ENCODE measurements at places on chromosomes 1 and 21. TPM values are rescaled to one million over a fixed set of nuclear protein-coding genes. Genes with fewer than 3 reads are reported as not detected.
A peak's percentile ranks its signal among the peaks of the same experiment; 100 is the strongest.

- H3K27me3 ChIP-seq = no peaks in the 10 kb centered on the region
- peaks cover 63% of the 10 kb centered on the region for H3K4me1 ChIP-seq
- no peak overlapping the region for H3K4me3 ChIP-seq
- no peak overlapping the region for H3K27ac ChIP-seq
Observed at GRCh38 chr1:206690516-206690915, 5.8 kb downstream of the MAPKAPK2 start.

The CFAP74 gene
- total RNA-seq = 0.18 TPM

DNA sequence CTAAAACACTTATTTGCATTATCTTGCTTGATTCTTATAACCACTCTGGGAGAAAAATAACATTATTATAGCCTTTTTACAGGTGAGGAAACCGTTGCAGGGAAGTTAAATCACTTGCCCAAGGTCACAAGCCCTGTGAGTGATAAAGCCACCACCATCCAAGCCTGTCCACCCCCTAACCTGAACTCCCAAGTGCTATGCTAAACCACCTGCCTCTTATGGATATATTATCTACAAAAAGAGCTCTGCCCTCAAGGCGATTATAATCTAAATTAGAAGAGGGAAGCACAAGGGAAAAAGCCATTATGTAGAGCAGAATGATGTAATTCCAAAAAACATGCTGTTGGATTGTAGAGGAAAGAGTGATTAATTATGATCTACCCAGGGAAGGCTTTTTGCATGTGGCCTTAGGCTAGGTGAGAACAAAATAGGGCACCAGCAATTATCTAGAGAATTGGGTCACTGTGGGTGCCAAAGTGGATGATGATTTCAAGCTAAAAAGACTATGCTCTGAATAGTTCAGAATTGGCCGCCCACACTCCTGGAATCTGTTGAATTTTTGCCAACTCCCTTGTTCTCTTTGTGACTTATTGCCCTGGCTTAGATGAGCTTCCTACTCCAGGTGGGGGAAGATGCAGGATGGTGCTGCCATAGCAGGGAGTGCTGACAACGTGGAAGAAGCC is 205.3 kb downstream of the FGGY start:
- H3K4me3 ChIP-seq = no peak overlapping the region
- peak overlapping the region; percentile 60 for H3K27ac ChIP-seq
- H3K4me1 ChIP-seq = peaks cover 83% of the 10 kb centered on the region
- H3K27me3 ChIP-seq = no peaks in the 10 kb centered on the region
- no peaks in the 10 kb centered on the region for H3K36me3 ChIP-seq

GRCh38 chr1:109573785-109574184 is 25.4 kb downstream of the GNAI3 start:
- peaks cover 13% of the 10 kb centered on the region for H3K36me3 ChIP-seq
- no peak overlapping the region for H3K27ac ChIP-seq
- no peak for DNase-seq
- H3K4me1 ChIP-seq = no peaks in the 10 kb centered on the region
- H3K4me3 ChIP-seq = no peak overlapping the region
- no peaks in the 10 kb centered on the region for H3K27me3 ChIP-seq

The CLIC6 gene
- 1.7 TPM for total RNA-seq

DNA sequence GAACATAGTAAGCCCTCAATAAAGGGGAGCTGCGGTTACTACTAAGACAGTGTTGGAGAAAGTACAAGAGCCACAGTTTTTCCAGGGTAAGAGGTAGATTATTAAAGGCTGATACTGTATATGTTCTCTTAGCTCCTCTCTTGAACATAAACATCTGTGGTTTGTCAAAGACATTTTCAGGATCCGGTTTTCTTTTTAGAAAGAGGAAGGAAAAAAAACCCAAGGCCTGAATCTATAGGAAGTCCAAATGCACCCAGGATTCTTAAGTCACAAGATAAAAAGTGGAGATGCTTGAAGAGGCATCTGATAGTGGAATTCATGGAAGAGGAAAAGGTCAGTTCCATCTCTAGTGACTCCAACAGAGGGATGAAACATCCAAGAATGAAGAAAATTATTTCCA is 24.6 kb upstream of the SLC45A3 start:
- DNase-seq = no peak
- no peaks in the 10 kb centered on the region for H3K27me3 ChIP-seq
- no peak overlapping the region for H3K4me3 ChIP-seq
- H3K36me3 ChIP-seq = peaks cover 11% of the 10 kb centered on the region
- H3K27ac ChIP-seq = peak overlapping the region; percentile 43

The RGS1 gene
- total RNA-seq = not detected

DNA sequence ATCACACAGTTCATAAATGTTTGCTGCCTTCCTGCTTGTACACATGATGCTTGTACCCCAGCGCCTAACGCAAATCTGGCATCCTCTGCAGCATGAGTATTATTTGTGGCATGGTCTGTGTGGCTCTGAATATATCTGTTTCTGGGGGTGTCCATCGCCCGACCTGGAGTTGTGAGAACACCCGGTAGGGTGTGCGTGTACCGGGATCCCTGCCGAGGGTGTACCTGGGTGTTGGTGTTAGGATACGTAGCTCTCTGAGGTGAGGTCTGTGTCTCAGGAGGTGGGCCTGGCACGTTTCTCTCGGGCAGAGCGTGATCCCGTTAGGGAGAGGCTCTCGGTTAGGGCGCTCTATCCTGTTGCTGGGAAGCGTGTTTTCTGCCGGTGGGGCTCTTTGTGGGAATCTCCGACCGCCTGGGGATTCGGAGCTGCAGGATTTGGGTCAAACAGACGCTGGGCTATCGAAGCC is 10.4 kb upstream of the CDC20 start:
- DNase-seq = no peak
- H3K4me1 ChIP-seq = peaks cover 13% of the 10 kb centered on the region
- peaks cover 3% of the 10 kb centered on the region for H3K27me3 ChIP-seq
- H3K36me3 ChIP-seq = no peaks in the 10 kb centered on the region
- peak overlapping the region; percentile 37 for H3K27ac ChIP-seq

- peaks cover 21% of the 10 kb centered on the region for H3K4me1 ChIP-seq
- no peak for DNase-seq
- H3K27ac ChIP-seq = no peak overlapping the region
Observed at GRCh38 chr1:116990612-116991151, 10.9 kb upstream of the CD101 start.

The PLA2G2F gene
- total RNA-seq = not detected

The PGD gene
- 167 TPM for total RNA-seq

GRCh38 chr1:9601942-9602793 is 13.5 kb downstream of the TMEM201 start:
- no peak for DNase-seq
- peaks cover 2% of the 10 kb centered on the region for H3K36me3 ChIP-seq
- no peaks in the 10 kb centered on the region for H3K27me3 ChIP-seq

DNA sequence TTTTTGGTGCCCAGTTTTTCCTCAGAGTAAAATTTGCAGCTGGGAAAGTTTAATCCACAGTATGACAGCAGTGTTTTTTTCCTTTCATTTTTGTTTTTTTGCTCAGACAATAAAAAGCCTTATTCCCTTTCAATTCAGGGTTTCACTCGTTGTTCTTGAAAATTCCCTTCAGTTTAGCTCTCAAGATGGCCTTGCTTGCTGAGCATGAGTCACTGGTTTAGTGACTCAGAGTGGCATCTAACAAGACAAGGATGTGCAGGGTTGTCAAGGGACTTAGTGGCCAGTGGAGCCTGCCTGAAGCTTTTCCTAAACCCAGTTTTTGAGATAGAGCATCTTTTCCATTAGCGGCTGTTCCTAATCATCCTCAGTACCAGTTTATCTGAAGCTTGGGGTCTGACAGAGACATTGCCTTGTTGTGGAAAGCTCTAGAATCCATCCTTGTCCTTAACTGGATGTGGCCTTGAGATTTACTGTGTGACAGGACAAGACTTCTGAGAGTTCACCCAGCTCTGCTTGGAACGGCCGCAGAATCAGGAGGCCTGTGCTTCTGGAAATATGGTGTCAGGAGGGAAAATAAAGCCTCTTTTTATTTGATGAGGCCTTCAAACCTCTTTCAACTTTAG is 48.4 kb upstream of the DNAJC6 start:
- no peak overlapping the region for H3K27ac ChIP-seq
- DNase-seq = no peak
- peaks cover 23% of the 10 kb centered on the region for H3K4me1 ChIP-seq
- H3K36me3 ChIP-seq = no peaks in the 10 kb centered on the region
- H3K27me3 ChIP-seq = no peaks in the 10 kb centered on the region

The CFHR4 gene
- not detected for total RNA-seq

The SMIM11 gene
- total RNA-seq = 16.9 TPM

GRCh38 chr1:25809929-25810328 is 9.8 kb upstream of the MTFR1L start:
- no peaks in the 10 kb centered on the region for H3K4me1 ChIP-seq
- peaks cover 12% of the 10 kb centered on the region for H3K36me3 ChIP-seq
- no peak overlapping the region for H3K4me3 ChIP-seq

The RNF223 gene
- 0.40 TPM for total RNA-seq

- peak overlapping the region; percentile 90 for H3K4me3 ChIP-seq
- peaks cover 52% of the 10 kb centered on the region for H3K4me1 ChIP-seq
- H3K36me3 ChIP-seq = no peaks in the 10 kb centered on the region
- peak overlapping the region; percentile 80 for H3K27ac ChIP-seq
- peaks cover 2% of the 10 kb centered on the region for H3K27me3 ChIP-seq
Observed at GRCh38 chr21:26167593-26167992, 3.0 kb downstream of the APP start.

- H3K27me3 ChIP-seq = peaks cover 48% of the 10 kb centered on the region
- DNase-seq = peak; percentile 55
- H3K4me1 ChIP-seq = peaks cover 6% of the 10 kb centered on the region
- peak overlapping the region; percentile 66 for H3K4me3 ChIP-seq
- H3K27ac ChIP-seq = no peak overlapping the region
Observed at GRCh38 chr1:65002508-65003315, 36.4 kb upstream of the JAK1 start.

DNA sequence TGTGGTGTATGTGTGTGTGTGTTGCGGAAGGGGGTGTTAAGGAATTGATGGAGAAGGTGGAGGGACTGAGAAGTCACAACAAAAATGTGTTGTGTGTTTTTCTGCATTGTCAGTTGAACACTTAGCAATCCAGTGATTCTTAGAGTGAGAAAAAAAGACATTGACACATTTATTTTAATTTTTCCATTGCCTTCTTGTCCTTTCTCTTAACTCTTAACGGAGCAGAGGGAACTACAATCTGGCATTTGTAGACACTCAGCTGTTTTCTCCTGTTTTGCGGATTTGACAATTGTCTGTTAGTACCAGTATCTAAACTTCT is 725 bp downstream of the C1orf53 start:
- peak overlapping the region; percentile 67 for H3K27ac ChIP-seq
- DNase-seq = no peak
- peaks cover 19% of the 10 kb centered on the region for H3K4me1 ChIP-seq
- H3K4me3 ChIP-seq = peak overlapping the region; percentile 85
- H3K36me3 ChIP-seq = no peaks in the 10 kb centered on the region
- peaks cover 53% of the 10 kb centered on the region for H3K27me3 ChIP-seq

The LSM10 gene
- 26.1 TPM for total RNA-seq

The SLC2A5 gene
- 0.07 TPM for total RNA-seq

DNA sequence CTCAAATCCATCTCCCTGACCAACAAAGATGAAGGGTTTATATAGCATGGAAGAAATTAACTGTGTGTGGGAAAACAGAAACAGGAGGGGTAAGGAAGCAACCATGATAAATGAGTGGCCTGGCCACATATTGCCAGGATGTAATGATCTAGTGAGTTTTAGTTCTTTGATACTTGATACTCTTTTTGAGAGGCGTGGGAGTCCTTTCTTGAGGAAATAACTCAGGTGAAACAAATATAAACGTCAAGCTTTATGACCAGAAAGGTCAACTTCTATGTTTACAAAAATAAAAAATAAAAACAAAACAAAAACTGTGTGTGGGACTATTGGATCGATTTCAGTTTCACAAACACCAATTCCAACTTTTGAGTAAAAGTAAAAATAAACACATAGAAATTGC is 860.8 kb upstream of the B3GALT2 start:
- no peak for DNase-seq
- H3K36me3 ChIP-seq = no peaks in the 10 kb centered on the region
- H3K4me1 ChIP-seq = peaks cover 7% of the 10 kb centered on the region
- no peaks in the 10 kb centered on the region for H3K27me3 ChIP-seq

DNA sequence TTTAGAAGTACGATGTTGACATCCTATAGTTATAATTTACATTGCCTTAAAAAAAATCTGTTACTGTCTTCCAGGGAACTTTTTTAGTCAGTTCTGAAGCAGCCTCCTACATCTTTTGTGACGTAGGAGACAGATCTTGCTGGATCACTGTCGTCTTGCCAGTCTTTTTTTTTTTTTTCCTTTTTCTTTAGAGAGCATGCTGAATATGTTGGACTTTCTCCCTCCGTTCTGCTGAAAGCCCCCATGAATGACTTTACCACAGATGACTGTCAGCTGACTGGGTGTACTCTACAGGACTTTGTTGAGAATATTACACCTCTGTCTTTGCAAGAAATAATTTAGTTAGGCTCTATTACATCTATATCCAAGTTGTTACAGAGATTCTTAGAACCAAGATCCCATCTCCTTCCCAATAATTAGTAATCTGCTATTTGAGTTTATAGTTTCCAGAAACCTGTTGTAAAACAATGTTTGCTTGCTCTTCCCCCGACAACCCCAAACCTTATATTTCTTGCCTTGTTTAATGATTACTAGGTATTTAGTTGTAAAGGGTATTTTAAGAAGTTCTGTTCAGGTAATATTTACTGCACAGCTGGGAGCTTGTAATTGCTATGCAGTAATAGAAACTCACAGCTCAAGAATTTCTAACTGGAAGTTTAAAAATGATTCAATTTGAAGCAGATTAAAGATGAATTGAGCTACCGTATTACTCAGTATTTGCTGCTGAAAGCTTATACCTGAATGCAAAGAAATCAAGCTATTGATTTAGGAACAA is 61.8 kb downstream of the RASAL2 start:
- DNase-seq = no peak
- no peak overlapping the region for H3K4me3 ChIP-seq
- H3K4me1 ChIP-seq = peaks cover 10% of the 10 kb centered on the region
- peak overlapping the region; percentile 23 for H3K27ac ChIP-seq
- no peaks in the 10 kb centered on the region for H3K36me3 ChIP-seq

- H3K4me3 ChIP-seq = no peak overlapping the region
- no peaks in the 10 kb centered on the region for H3K27me3 ChIP-seq
- H3K27ac ChIP-seq = peak overlapping the region; percentile 66
- peaks cover 8% of the 10 kb centered on the region for H3K36me3 ChIP-seq
- no peak for DNase-seq
Observed at GRCh38 chr1:158059984-158060383, 66.5 kb downstream of the KIRREL1 start.

DNA sequence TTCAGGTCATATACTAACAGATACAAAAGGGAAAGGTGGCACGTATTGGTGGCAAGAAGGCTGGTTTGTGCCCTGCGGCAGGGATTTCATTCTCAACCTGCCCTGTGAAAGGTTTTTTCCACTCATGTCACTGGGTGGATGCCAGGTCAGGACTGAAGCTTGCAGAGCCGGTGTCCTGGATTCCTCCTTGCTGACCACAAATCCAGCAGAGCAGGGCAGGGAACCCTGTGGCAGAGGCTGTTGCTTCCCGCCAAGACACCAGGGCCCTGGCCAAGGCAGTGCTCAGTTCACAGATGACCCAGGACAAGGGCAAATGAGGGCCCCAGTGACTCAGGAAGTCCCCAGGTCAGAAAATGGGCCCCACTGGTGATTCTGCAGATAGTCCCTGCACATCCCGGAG is 16.4 kb downstream of the BSND start:
- H3K4me1 ChIP-seq = no peaks in the 10 kb centered on the region
- no peak overlapping the region for H3K4me3 ChIP-seq
- H3K27me3 ChIP-seq = peaks cover 14% of the 10 kb centered on the region
- no peak for DNase-seq
- H3K27ac ChIP-seq = no peak overlapping the region
